Fibroblast of gingiva (primary cell): ENCODE measurements at places on chromosomes 3 and 15.

DNA sequence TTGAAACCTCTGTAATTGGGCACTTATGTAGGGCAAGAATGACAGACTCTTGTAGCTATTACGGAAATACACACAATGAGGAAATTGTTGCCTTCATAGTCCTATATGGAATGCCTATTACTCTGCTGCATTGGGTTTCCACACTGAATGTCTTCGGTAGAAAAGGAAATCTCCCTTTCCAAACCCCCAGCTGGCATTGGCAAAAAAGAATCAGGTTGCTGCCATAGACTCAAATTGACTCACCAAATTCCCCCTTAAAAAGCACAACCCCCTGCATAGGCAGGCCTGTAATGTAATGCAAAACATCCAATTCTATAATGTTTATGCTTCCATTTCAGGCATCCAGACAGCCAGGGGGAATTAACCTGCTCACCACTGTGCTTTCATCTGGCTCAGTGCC lies 44.8 kb upstream of the NTRK3 start:
- DNase-seq = no peak

DNA sequence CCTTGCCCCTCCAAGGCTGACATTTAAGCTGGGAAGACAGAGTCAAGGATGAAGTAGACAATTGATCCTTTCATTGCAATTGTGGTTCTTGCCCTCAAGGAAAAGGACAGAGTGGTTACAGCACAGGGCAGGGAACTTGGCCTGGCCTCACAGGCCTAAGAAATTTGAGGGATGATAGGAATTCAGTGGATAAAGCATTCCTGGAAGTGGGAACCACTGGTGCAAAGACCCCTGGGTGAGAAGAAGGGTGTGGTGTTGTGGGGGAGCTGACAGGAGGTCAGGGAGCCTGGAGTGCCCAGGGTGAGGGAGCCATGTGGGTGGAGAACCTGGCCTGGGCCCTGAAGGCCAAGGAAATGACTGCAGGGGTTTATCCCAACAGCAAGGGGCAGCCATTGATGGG lies 287.4 kb downstream of the UACA start:
- DNase-seq = no peak

DNA sequence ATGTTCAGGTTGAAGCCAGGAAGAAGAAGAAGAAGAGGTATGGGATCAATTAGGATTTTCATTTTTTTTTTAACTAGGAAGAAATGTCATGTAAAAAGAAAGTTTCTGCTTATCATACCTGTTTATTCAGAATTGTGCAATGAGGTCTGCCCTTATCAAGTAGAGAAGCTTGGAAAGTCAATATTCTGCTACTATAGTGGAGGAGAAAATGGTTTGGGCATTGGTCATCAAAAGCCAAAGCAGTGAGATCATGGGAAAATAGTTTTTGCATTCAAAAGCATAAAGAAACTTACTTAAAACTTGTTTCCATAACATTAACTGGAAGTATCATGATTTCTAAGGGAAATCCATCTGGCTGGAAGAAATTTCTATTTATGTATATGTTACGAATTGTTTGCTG lies 1239.2 kb downstream of the NSUN3 start:
- no peak for DNase-seq

GRCh38 chr3:111076732-111077131 lies 5.1 kb downstream of the NECTIN3 start:
- DNase-seq = peak; percentile 24

- DNase-seq = no peak
These were observed at the start of gene FAM174B for GRCh38 chr15:92655178-92655995. FAM174B (minus strand) TSS chr15:92655775.

DNA sequence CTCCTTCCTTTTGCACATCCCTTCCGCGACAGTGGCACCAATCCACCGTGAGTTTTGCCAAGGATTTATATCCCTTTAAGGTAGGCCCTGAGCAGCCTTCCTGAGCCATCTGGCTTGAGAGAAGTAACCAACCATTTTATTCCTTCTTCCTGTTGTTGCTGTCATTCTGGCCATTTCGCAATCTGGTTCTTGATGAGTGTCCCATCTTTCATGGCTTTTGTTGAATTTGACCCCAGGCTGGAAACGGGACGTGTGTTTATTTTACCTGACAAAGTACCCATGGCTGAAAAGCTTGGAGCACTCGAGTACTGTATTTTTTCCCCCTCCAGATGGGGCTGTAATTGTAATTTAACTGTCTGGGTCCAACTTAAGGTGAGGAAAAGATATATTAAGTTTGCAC lies 173.4 kb downstream of the WNT5A start:
- no peak for DNase-seq

DNA sequence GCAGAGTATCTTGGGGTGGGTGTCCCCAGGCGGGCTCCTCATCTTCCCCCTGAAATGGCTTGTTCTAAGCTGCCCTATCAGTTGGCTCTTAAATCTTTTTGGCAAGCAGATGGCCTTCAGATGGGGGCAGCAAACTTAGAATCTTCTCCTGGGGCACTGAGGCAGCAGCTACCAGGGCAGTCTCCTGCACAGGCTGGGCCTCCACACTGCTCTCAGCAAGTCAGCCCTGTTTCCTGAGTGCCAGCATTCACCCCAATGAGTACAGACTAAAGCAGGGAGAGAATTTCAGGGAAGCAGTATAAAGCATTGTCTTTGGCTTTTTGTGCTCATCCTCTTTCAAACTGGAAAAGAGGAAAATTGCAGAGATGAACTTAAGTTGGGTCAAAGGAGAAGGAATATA lies 51.1 kb upstream of the APEH start:
- no peak for DNase-seq

GRCh38 chr15:39591896-39592315 lies 11.0 kb downstream of the THBS1 start:
- DNase-seq = peak; percentile 56

GRCh38 chr3:125156456-125156855 lies 56.1 kb downstream of the SLC12A8 start:
- no peak for DNase-seq

DNA sequence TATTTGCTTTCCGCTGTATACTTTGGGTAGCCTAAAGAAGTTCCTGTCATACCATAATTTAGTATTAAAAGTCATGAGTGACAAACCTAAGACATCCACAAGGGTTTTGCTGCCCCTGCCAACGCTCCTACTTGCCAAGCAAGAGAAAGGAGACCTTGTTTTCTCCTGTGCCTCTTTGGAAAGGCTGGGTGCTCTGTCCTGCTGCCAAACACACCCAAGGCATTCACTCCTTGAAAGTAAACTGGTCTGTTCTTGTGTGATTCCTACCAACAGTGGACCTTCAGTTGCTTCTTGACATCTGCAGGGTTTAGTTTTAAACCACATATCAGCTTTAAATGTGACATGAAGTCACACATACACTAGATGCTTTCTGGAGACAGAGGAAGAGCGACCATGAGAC lies 295.4 kb downstream of the SLC9A9 start:
- no peak for DNase-seq

GRCh38 chr3:40387001-40387894 lies at the start of gene ENTPD3:
ENTPD3 (plus strand) TSS chr3:40387184; CDS start chr3:40388058, 874 bp downstream.
- no peak for DNase-seq

DNA sequence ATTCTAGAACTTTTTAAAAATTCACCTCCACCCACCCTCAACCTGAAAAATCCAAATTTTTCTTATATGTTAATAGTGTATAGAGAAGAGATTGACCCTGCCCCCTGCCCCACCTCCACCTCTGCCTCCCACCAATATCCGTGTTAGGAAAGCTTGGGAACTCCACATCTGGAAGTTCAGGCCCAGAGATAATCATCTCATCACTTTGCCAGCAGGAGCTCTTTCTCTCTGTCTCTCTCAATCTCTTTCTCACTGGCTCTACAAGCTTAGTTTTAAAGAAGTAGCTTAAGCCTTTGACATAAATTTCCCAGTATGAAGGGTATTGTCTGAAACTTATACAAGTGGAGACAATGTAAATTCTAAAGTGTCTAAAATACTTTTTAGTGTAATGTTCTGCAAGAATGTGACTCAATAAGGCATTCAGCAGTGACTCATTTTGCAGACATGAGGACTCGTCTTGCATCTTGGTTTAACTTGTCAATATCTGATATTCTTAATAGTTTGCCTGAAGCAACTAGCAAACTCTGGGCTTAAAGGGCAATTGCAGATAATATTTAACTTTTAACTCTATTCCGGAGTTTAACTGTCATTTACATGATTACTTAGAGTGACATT lies 299.8 kb upstream of the EPHA3 start:
- DNase-seq = peak; percentile 45

DNA sequence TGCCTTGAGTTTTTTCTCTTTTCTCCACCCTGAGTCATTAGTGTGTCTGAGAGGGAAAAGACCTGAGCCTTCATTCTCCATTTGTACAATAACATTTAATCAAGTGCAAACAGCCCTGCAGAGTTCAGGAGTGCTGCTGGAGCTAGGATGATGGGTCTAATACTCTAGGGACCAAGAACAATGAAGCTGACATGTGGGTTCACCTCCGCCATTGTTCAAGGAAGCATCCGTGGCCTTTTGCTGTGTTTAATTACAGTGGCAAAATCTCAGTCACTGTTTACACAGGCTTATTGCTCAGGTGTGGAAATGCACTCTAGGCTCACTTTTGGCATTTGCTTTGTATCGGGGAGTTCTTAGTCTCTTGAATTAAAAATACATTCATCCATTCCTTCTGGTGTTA lies 259.6 kb downstream of the LRTM1 start:
- DNase-seq = no peak

- no peak for DNase-seq
These were observed 891.5 kb downstream of the ROBO2 start for GRCh38 chr3:77931255-77932009.

- no peak for DNase-seq
These were observed 449.9 kb upstream of the GOLIM4 start for GRCh38 chr3:168545591-168545990.

- no peak for DNase-seq
These were observed 15.8 kb upstream of the P2RY12 start for GRCh38 chr3:151400341-151400740.

- DNase-seq = no peak
These were observed 188.9 kb downstream of the FMN1 start for GRCh38 chr15:33005582-33005981.

- no peak for DNase-seq
These were observed 173.0 kb upstream of the MITF start for GRCh38 chr3:69566275-69566674.

- DNase-seq = no peak
These were observed 16.9 kb downstream of the ACKR2 start for GRCh38 chr3:42826141-42826540.

DNA sequence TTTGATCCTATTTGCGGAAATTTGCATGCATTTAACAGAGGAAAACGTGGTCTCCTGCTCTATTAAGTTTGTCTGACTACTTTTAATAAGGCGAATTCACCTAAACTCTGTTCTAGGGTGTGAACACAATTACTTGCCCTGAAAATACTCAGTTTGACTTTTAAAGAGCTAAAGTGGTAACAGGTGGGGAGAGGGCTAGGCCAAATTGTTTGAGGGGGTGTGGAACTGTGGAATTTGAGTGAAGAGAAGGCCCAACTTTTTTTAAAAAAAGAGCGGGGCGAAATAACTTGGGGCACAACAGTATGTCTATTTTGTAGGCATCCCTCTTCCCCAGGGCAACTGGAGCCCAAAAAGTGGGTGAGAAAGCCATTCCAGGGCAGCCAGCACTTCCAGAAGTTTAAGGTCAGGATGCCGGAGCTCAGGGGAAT lies 580 bp upstream of the FXR1 start:
- DNase-seq = no peak

DNA sequence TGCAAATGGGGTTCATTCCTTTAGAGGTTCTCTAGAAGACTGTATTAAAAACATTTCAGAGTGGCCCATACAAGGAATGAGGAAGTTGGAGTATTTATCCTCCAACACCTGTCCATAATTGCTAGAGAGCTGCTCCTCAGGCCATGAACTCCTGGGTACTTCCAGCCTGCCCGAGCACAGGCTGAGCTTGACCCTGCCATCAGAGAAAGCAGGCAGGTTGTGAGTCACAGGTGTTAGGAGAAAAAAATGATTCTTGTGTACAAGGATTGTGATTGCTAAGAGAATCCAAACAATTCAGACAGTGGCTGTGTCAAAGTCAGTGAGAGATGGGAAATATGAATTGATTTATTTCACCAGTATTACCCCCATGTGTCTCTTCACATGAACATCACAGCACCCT lies 156.8 kb upstream of the GADL1 start:
- no peak for DNase-seq

GRCh38 chr3:38634111-38634510 lies 15.4 kb downstream of the SCN5A start:
- DNase-seq = no peak

DNA sequence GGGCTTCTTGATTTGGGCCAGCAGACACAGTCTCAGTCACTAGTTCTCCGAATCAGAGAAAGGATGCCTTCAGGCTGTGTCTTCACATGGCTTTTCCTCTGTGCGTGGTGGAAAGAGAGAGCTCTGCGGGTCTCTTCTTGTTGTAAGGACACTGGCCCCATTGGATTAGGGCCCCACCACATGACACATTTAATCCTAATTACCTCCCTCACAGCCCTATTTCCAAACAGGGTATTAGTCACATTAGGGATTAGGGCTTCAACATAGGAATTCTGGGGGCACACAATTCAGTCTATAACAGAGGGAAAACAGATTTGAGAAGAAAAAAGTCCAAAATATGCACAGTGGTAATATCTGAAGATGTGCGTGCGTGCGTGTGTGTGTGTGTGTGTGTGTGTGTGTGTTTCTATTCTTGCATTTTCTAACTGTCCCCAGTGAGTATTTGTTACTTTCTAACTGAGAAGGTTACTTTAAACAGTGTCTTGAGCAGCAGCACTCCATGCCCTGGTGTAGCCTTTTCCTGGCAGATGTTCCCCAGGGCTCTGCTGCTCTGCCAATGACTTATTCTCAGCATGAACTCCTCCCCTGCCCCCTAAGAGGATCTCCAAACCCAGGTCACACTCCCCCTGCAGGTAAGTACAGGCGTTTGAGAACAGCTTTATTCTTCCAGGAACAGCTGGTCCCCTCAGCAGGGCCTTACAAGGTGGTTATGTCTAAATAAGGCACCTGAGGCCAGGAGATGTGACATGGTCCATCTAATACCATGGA lies 72.9 kb downstream of the RPL39L start:
- peak; percentile 20 for DNase-seq

DNA sequence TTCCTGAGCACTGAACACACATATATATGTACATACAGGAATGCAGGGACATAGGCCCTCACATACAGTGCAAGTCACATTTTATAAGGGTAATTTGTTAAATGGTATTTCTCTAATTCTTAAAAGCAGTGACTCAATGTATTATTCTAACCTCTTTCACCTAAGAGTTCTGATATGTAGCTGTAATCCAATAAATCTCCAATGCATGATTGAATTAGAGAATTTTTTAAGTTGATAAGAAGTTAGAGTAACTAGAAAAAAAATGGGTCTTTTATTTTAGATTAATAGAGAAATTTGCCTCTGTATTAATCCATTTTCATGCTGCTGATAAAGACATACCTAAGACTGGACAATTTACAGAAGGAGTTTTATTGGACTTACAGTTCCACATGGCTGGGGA lies 98.2 kb downstream of the RBMS3 start:
- DNase-seq = no peak

- DNase-seq = peak; percentile 88
These were observed 30.1 kb downstream of the FBLN2 start for GRCh38 chr3:13579063-13579462.

GRCh38 chr3:79018671-79019136 lies 749.1 kb downstream of the ROBO1 start:
- peak; percentile 75 for DNase-seq
